ENCODE measurements at places on chromosomes 4 and X.

DNA sequence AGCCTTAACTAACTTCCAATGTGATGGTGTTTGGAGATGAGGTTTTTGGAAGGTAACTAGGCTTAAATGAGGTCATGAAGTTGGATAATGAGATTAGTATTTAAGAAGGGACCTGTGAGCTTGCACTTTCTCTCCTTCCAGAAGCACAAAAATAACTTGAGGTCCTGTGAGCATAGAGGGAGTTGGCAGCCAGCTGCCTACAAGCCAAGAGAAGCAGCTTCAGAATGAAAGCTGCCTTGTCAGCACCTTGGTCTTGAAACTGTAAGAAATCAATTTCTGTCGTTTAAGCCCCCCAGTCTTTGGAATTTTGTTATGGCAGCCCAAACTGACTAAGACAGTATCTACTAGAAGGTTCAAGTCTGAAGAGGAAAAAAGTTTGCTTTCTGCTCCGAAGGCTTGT lies 280.2 kb upstream of the GALNTL6 start:
- no peak for DNase-seq

- no peak for DNase-seq
Measured at GRCh38 chrX:9249051-9249846, 215.3 kb upstream of the FAM9B start.

DNA sequence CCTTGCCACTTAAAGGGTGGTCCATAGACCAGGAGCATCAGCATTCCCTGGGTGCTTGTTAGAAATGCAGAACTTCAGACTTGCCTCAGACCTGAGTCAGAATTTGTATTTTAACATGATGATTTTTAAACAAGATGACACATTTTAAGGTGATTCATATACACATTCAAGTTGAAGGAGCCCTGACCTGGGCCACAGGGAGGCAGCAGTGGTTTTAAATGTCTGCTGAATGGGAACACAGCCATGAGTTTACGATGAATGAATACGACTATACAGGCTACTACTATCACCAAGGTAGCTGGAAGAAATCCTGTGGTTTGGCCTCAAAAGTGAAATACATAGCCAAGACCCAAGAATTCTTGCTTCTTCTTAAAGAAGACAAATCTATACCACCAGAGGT lies 2.9 kb downstream of the HDAC8 start:
- DNase-seq = no peak

- DNase-seq = no peak
Measured at GRCh38 chr4:168707205-168707604, 210.4 kb downstream of the PALLD start.

DNA sequence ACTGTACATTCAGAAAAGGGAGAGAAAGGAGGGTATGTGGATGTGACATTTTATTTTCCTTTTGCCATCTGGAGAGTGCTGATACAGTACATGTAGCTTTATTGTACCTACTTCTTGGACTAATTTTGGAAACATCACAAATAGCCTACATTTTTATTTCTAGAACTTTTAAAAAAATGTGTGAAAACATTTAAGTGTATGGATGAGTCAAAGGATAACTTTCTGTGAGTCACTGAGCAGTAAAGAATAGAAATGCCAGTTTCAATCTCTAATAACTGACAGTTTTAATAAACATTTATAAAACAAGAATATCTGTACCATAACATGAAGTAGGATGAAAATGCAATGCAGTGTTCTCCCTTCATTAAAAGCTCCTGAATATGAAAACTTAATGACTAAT lies 374.4 kb upstream of the NWD2 start:
- DNase-seq = no peak

GRCh38 chrX:10052906-10053625 lies 85.9 kb downstream of the CLDN34 start:
- DNase-seq = no peak

DNA sequence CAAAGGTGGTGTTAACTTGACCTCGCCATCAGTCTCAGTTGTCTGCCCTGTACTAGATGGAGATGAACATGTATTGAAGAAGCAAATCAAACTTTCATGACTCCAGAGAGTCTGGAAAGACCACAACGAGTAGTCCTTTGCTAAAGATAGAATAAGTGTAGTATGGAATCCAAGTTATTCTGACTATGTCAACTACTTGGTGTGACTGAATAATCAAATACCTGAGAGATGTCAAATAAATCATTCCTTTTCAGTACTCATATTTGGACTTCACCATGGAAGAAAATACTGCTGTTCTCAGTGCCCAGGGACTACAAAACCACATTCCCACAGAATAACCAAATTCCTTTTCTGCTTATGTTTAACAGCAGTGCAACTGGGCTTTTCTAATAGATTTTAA lies 161.2 kb upstream of the SPRY1 start:
- no peak for DNase-seq

DNA sequence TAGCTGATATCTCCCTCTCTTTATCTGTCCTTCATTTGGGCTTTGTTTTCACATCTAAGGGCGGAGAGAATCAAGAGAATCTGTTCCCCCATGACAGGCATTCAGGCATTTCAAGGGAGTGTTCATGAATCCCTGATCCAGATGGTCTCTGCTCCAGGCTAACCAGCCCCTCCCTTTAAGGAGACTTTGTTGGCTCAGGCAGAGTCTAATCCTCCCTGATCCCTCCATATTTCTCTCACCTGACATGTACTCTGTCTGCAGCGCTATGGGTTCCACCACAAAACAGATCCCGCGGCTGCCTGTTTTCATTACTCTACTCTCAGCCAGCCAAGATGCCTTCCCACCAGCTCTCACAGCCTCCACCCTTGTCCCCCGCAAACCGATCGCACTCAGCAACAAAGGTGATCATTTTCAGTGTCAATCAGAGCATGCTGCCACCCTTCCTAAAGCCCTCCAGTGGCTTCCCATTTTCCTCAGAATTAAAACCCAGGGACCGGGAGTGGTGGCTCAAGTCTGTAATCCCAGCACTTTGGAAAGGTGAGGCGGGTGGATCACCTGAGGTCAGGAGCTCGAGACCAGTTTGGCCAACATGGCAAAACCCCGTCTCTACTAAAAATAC lies 30.3 kb upstream of the SLC2A9 start:
- DNase-seq = no peak

DNA sequence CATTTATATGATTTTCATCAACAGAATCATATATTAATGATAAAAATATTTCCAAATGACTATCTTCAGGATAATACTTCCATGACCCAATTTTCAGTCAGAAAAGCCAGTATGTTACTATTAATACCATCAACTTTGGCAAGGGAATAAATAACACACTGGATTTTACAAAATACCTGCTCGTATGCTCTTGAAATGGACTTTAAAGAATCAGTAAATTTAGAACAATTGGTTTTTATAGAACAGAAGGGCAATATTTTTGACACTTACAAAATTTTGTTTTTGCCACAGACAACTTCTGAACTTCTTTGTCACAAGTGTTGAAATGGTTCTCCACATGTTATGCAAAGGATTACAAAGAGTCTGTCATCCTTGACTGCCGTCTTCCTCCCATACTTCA lies 700.4 kb downstream of the FSTL5 start:
- no peak for DNase-seq

DNA sequence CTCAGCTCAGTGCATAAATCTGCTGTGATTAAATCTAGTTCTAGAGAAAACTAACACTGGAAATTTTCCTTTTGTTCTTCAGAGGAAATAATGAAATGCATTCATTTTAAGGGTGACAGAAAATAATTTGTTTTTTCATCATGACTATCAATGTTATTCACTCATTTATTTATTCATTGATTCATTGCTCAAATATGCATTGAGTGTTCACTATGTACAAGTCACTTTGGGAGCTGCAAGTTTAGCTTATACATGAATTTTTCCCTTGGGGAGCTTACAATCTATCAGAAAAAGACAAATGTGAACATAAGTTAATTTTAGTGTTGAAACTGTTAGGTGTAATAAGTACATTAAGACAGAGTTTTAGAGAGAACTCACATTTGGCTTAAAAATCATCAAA lies 897.8 kb downstream of the CENPC start:
- no peak for DNase-seq

DNA sequence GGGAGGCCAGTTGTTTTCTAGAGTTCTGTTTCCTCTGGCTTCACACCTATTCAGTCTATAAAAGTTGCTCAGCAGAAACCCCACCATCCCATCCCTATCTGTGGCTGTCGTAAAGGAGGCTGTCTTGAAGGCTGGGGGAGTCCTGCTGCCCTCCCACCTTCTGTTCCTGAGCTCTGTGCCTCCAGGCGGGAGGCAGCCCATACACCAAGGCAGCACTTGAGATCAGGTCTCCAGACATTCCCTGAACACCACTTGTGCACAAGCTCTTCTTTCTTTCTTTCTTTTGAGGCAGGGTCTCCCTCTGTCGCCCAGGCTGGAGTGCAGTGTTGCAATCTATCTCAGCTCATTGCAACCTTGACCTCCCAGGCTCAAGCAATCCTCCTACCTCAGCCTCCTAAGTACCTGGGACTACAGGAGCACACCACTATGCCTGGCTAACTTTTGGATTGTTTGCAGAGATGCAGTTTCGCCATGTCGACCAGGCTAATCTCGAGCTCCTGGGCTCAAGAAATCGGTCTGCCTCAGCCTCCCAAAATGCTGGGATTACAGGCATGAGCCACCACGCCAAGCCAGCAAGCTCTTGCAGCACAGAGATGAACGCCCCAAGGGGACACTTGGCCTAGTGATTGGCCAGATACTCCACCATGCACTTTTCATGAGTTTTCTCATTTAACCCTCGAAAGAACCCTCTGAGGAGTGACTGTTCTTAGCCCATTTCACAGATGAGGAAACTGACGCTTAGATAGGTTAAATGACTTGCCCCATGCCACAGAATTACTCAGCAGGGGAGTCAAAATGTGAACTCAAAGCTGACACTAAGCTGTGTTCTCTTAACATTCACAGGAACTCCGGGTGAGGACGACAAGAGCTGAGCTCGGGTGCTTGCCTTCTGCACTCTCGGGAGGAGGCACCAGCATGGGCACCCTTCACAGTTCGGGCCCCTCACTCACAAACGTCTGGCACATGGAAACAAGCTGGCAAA lies 55.8 kb upstream of the ENPP6 start:
- no peak for DNase-seq

DNA sequence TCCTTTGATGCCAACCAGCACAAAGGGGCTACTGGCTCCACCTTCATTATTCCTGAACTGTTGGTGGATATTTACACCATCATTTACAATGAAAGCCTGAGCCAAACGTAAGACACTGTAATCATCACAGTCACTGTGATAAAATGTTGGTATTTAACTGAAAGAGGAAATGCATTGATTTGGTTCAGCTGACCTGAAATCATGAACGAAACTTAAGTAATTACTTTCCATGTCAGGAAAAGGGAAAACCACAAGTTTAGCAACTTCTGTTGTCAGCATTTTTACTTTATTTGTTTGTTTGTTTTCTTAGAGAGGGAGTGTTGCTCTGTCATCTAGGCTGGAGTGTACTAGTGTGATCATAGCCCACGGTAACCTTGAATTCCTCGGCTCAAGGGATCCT lies 247.8 kb upstream of the FAM47A start:
- DNase-seq = no peak

DNA sequence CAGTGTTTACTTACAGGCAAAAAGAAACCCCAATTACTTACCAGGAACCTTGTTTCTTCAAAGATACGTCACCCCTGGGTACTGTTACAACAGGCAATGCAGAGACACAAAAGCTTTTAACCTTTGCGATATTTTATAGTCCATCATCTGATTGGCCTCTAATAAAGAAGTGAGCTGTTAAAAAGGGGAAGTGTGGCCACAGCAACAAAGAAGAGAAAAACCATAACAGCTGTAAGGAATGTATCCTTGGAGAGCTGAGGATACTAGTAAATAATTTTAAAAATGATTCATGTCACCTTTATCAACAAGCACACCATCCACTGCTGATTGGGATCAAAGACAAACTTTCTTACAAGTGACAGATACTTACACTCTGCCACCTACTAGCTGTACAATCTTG lies 14.1 kb downstream of the GABRA4 start:
- DNase-seq = no peak

DNA sequence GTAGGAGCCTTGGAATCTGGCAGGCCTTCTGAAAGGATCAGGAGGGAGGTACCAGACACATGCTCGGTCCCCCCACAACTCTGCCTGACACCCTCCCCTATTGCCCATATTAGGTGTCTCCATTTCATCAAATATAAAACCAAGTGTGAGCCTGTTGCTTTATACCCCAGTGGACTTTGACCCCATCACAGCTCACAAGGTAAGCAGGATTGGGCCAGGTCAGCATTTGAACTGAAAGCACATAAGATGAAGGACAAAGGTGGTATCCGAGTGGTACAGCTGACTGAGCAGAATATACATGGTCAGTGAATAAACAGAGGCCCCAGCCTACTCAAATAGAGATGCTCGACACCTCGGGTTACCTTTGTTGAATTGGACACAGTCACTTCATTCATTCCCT lies 20.0 kb downstream of the SLC25A43 start:
- DNase-seq = no peak

- no peak for DNase-seq
Measured at GRCh38 chr4:4871242-4871572, 11.7 kb downstream of the MSX1 start.

DNA sequence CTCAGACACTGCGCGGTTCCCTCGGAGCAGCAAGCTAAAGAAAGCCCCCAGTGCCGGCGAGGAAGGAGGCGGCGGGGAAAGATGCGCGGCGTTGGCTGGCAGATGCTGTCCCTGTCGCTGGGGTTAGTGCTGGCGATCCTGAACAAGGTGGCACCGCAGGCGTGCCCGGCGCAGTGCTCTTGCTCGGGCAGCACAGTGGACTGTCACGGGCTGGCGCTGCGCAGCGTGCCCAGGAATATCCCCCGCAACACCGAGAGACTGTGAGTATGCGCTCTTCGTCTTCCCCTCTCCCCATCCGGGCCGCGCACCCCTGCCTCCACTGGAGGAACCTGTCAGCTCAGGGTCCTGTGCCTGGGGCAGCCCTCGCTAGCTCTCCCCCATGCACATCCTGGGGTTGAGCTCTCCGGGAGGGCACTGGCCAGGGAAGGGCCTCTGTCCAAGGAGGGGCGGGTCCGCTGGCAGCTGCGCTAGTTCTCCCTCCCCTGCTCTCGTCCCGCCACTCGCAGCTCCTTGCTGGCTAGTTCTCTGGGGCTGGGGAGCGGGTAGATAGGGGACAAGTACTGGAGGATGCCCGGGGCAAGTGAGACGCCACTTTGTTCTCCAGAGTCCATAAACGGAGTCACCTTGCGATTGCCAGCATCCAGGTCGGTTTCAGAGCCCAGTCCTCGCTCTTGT lies 2.2 kb downstream of the SLIT2 start:
- DNase-seq = peak; percentile 27

DNA sequence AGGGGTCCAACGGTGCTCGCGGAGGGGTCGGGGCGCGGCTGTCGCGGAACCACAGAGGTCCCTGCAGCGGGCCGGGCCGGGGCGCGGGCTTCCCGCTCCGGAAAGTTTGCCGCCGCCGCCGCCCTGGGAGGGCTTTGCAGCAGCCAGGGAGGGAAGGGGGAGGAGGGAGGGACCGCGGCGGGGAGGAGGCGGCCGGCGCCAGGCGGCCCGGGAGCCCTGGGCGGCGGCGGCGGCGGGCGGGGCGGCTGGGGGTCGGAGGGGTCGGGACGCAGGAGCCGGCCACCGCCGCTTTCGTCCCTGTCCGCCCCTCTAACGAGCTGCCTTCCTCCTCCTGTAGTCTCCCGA lies 375 bp downstream of the FGFR3 start:
- DNase-seq = no peak

GRCh38 chr4:157983300-157983699 lies 189.5 kb downstream of the GASK1B start:
- DNase-seq = no peak

GRCh38 chr4:1754336-1754735 lies 33.0 kb downstream of the TACC3 start:
- no peak for DNase-seq

GRCh38 chr4:89765966-89766365 lies 71.0 kb downstream of the SNCA start:
- DNase-seq = no peak

GRCh38 chr4:55866973-55867574 lies 13.6 kb downstream of the EXOC1 start:
- DNase-seq = peak; percentile 32
